ENCODE measurements at places on chromosomes 16 and 17.

DNA sequence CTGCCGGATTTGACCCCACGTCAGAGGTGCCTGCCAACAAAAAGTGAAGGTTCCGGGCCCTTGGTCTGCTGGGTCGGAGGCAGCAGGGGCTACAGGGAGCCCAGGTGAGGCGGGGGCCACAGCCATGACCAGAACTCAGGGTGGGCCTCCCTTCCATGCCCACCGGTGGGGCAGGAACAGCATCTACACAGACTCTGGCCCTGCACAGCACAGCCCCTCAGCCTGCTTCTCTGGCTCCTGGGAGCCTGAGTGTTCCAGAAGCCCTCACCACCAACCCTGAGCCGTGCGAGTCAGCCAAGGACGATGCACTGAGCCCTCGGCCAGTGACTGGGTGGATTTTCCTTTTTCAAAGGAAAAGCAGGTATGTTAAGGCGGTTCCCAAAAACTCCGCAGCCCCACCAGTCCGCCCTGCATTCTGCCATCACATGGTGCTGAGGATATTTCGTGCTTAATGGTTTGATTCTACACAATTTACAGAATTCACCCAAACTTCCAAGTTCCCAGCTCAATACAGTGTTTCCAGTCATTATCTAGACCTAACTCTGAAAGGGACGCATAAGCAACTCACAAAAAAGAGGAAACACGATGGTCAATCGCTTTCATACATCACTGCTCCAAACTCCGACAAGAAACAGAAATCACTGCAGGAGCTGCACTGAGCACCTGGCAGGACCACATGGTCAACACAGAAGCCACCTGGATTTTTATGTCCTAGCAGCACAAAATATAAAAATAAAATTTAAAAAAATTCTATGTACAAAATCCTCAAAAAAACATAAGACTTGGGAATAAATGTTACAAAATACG lies 19.4 kb upstream of the C16orf95 start:
- no peak for DNase-seq

- no peak for DNase-seq
Measured at GRCh38 chr16:86531191-86531545, 20.8 kb downstream of the FOXF1 start.

DNA sequence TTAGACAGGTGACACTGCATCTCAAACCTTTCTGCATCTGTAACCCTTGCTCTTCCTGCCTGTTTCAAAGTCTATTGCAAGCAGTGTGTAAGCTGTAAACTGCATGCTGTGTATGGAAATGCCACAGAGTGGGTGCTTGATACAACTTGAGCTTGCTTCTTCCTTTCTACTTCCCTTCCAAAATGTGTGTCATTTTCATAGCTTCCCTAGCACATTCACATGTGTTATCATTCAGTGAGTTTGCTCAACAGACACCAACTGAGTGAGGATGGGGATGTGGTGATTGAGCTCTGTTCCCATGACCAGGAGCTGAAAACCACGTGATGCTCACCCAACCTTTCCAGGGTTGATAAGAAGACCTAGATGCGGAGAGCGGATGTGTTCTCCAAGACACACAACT lies 111.1 kb downstream of the VAT1L start:
- no peak for DNase-seq

DNA sequence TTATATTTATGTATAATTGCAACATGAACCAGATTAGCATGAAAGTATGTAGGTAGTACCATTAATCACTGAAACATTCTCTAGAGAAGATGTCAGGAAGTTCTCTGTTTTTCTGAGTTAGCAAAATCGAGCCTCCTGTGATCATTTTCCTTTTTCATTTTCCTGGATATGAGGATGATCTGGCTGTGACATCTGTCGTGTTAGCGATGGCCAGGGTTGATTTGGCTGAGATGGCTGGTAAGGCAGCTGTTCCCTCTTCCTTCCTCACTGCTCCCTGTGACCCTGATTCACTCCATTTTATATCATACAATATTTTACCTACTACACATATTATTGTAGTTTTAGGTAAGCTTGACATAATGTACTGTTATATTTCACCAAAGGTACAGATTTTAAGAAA lies 10.3 kb downstream of the CNTNAP4 start:
- DNase-seq: no peak

GRCh38 chr16:76656994-76657393 lies 379.8 kb downstream of the CNTNAP4 start:
- no peak for DNase-seq

DNA sequence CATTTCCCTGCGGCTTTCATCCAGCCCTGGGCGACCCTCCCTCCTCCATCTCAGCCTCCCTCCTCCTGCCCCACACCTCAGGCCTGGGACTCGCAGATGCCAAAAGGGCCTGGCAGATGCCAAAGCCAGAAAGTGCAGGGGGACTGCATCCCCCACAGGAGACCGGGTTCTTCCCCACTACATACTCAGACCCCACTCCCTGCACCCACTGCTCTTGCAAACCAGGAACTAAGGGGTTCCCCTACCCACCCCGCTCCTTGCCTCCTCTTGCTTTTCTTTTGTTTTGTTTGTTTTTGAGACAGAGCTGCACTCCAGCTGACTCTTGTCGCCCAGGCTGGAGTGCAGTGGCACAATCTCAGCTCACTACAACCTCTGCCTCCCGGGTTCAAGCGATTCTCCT lies 3.2 kb downstream of the HS3ST6 start:
- no peak for DNase-seq

DNA sequence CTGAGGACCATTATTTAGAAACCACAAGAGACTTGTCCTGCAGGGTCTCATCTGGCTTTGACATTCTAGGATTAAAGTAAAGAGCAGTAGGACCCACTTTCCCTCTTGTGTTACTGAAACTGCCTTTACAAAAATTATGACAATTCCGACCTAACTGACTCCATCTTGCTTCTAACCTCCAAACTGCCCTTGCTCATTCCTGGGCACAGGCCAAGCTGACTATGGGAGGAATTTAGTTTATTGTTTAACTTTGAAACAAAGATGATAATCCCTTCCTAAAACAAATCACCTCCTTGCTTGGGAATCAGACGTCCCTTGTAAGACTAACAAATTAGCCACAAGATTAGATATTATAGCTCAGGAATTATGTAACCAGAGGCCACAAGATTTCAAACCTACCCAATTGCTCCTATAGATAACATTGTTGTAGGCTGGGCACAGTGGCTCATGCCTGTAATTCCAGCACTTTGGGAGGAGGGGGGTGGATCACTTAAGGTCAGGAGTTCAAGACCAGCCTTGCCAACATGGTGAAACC lies 87.0 kb upstream of the FBXO47 start:
- no peak for DNase-seq

DNA sequence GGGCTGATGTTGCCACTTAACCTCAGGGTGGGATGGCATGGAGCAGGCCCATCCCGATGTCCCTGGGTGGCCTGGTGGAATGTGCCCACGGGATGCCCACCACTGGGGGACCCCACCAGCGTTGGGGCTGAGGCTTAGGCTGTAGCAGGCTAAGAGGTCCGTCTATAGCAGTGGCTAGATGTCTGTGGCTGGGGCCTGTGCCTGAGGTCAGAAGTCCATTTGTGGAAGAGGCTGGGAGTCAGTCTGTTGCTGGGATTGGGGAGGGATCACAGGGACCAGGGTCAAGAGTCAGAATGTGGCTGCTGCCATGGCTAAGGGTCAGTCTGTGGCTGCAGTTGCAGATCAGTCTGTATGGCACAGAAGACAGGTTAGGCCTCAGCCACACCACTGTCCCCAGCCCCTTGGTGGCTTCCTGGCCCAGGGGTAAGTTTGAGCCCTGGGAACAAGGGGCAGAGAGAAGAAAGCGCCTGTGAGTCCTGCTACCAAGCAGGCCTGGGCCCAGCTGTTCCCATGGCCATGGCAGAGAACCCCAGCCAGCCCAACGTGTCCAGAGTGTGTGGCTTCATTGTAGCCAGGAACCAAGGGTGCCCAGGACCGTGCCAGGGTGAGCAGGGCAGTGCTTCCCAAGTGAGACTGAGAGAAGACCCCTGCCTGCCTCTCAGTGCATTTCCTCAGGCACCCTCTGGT lies 35.7 kb downstream of the RAI1 start:
- DNase-seq: no peak

DNA sequence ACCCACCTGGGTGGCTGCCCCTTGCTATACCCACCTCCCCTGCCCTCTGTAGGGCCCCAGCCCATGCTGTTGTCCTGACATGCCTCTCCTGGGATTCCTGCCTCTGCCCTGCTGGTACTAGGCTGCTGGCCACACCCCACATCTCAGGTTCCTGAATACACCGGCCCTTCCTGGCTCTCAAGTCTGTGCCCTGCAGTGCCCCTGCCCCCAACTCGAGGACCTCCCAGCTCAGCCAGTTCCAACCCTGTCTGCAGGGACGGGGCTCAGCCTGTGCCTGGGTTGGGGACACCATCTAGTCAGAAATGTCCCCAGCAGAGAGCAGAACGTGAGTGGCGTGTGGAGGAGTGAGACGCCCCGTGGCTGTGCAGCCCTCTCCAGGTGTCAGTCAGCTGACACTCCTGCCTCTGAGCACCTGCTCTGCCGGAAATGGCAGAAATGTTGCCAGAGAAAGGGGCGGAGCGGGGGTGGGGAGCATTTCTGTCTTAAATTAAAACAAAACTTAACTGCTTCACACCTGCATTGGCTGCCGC lies 28.7 kb downstream of the ACSF3 start:
- DNase-seq: peak; percentile 49

DNA sequence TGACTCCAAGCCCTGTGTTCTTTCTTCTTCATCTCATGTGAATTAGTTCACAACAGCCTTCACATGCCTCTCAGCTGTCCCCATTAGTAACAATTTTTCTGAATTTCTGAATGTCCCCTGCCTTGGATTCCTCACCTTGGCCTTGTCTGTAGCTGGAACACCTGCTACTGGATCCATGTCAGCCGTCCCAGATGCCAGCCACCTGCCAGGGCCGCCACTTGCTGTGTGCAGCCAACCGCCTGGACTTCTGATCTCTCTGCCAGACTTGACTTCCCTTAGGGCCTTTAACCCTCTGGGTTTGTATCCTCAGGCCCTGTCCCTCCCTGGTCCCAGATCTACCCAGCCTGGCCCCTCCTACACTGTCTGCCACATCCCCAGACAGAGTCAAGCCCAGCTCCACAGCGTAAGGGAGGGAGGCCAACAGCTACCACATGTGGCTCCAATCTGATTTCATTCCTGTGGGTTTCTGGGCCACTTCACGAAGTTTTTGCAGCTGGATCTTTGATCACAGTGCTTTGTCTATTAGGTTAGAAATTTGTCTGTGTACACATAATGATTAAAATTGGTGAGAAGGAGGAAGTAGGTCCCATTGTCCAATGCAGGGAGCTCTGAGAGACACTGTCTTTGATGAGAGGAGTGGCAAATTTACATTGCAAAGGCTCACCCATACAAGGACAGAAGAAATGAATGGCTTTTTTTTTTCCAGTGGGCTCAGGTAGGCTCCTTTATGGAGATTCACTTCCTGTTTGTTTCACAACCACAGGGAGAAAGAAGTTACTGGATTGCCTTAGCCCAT lies 15.3 kb downstream of the MPP2 start:
- no peak for DNase-seq

DNA sequence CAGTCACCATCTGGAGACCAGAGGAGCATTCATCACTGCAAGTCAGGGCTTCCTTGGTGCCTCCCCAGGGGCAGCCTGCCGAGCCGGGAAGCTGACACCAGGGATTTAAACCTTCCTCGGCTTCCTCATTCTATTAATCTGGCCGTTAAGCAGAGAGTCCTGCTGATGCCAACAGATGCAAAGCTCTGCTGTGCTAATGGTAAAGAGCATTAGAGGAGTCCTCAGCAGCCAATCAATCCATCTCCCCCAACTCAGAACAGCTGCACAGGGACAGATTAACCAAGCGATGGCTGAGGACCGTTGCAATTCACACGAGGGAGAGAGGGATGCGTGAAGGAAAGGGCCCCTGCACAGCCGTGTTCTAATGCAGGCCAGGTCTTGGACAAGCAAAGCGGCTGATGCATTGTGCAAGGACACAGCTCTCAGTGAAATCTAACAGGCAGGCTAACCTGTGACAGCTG lies 116.6 kb downstream of the XYLT1 start:
- DNase-seq: no peak

GRCh38 chr16:89094252-89094879 lies 714 bp downstream of the ACSF3 start:
- DNase-seq: peak; percentile 42

- no peak for DNase-seq
Measured at GRCh38 chr17:66518677-66519076, 216.3 kb downstream of the PRKCA start.

DNA sequence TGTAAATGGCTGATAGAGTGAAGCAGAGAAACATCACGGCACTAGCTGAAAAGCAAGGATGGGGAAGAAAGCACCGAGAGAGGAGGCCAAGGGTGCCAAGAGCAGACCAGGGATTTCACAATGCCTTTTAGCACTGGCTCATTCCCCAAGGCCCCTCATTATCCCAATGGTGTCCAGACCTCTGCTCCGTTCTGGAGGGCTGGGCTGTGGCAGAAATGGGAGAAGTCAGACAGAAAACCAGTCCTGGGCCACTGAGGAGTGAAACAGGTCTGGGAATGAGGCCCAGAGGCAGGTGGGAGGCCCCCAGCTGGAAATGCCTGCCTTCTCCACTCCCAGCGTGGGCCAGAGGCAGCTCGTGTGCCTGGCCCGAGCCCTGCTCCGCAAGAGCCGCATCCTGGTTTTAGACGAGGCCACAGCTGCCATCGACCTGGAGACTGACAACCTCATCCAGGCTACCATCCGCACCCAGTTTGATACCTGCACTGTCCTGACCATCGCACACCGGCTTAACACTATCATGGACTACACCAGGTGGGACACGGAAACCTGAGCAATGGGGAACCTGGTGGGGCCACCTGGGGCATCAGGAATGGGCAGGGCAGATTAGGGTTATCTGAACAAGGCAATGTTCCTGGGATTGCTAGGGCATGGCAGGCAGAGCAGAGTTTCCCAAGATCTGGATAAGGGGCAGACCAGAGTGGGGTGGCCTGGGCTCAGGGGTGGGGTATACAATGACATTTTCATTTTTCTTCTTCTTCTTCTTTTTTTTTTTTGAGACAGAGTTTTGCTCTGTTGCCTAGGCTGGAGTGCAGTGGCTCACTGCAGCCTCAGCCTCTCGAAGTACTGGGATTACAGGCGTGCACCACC lies 20.3 kb downstream of the ANKRD40 start:
- DNase-seq: no peak

- no peak for DNase-seq
Measured at GRCh38 chr17:57071991-57072944, 12.8 kb upstream of the AKAP1 start.
